ENCODE measurements at places on chromosomes 1 and 21.

DNA sequence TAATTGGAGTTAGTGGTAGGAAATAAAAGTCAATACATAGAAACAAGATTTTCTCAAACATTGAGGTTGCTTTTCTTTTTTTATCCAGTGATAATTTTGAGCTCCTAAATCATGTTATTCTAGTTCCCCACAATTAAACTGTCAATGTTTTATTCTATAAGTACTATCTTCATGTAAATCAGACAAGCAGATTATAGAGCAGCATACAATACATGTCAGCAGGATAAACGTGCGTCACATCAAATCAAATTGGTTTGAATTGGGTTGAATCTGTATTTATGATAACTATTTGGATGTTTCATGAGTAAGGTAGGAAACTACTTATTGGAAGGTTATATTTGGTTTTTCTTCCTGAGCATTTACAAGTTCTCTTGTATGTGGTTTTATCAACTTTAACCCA lies 2028.7 kb downstream of the NCAM2 start:
- DNase-seq = no peak

DNA sequence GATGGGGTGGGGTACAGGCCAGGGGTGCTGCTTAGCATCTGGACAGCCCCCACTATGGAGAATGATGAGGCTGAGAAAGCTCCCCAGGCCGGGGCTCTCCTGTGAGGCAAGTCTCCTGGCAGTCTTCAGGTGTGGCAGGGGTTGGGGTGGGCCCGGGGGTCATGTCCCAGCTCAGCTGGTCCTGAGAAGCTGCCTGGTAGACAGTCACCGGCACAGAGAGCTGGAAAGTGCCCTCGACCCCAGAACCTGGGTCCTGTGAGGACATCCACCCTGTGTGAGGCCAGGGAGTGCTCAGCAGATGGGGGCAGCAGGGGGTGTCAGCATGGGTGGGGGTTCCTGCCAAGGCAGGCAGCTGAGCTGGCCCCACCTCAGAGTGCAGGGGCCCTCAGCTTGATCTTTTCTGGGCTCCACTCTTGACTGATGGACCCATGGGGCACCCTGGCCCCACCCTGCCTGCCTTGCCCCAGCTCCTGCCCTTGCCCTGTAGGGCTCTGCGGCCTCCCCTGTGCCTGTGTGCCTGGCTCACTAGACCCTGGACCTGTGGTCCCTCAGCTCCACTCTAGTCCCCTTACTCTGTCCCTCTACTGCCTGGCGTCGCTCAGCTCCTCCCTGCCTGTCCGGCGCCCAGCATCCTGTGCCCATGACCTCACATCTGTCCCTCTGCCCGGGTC lies 5.8 kb downstream of the IBA57 start:
- DNase-seq = no peak

GRCh38 chr1:234769986-234770795 lies 160.2 kb upstream of the IRF2BP2 start:
- no peak for DNase-seq

DNA sequence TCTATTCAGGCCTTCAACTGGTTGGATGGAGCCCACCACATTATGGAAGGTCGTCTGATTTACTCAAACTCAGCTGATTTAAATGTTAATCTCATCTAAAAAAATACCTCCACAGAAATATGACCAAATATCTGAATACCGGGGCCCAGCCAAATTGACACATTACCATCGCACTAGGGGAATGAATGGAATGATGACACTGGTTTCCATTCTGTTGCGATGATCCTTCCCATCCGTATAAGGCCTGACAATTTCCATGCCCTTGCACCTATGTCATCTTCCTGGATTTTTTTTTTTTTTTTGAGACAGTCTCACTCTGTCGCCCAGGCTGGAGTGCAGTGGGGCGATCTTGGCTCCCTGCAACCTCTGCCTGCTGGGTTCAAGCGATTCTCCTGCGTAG lies 397.5 kb downstream of the KIF26B start:
- no peak for DNase-seq

- DNase-seq = no peak
These were observed 59.7 kb downstream of the BRINP2 start for GRCh38 chr1:177230228-177231016.

- no peak for DNase-seq
These were observed 44.9 kb upstream of the BARHL2 start for GRCh38 chr1:90761781-90762589.

DNA sequence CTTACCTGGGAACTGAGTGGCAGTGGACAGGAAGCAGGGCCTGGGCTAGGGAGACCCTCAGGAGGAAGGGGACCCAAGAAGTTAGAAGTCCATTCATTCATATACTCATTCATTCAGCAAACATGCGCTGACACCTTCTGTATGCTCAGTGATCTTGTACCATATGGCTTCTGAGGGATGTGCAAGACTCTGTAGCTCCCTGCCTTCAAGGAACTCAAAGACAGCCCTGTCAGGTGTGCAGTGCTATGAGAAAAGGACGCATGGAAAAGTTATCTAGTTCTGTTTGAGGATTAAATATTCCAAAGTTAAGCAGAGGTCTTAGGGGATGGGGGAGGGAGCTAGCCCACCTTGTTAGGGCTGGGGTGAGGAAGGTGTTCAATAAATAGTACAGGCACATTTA lies 12.5 kb downstream of the DMAP1 start:
- no peak for DNase-seq

DNA sequence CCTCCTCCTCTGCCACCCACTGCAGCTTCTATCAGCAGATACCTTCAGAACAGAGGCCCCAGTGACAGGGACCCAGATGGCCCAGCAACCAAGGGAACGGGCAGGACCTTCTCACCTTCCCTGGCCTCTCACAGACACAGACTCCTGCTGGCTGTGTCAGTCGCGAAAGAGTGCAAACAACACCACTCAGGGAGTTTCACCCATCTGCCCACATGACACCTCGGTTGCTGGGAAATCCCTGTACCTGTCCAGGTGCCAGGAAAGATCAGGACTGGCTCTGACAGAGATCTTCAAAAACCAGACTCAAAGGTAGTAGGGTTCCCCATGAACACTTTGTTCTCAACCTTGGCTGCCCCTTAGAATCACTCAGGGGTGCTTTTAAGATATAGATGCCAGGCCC lies 83.5 kb upstream of the HIVEP3 start:
- DNase-seq = no peak

- no peak for DNase-seq
These were observed 124.2 kb downstream of the MACF1 start for GRCh38 chr1:39328586-39329121.

DNA sequence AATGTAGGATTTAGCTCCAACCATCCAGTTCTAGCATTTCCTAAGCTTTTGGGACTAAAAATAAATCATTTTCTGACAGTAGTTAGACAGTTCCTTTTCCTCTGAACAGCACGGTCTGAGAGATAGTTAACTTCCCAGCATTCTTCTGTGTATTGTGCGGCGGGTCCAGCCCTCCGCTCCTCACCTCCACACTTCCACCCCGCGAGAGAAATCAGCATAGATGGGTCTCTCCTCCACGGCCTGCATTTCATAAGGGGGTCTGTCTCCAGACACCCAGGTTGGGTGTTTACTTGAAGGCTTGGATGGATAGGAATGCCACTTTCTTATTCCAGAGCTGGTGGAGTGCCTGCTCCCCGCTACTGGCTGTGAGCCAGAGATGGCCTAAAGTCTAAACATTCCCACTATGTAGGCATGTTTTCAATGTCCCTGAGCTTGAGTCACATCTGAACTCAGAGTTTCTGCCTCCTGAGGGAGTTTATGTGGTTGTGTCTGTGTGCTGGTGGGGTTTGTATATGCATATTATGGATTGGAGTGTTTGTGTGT lies 38.0 kb upstream of the PPP2R5A start:
- DNase-seq = no peak

GRCh38 chr1:202836623-202837403 lies 26.1 kb downstream of the PCAT6 start:
- no peak for DNase-seq

GRCh38 chr1:233328142-233328921 lies 808 bp downstream of the MAP3K21 start:
- no peak for DNase-seq

- DNase-seq = no peak
These were observed 122.6 kb downstream of the NTNG1 start for GRCh38 chr1:107263291-107263915.

DNA sequence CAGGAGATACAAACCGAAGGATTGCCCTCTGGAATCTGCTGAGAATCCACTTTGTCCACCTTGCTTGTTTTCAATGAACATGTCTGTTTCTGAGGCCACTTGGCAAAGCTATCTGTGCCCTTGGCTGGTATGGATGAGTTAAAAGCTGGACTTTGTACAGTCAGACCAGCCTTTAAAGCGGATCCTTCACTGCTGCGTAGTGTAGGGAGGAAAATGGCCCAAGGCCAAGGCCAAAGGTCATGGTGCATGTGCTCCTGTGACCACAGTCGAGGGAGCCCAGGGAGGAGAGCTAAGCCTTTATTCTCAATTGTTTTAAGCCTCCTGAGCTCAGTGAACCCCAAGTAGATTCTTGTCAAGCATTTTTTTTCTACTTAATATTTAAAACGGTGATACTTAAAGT lies 37.0 kb downstream of the KCNJ15 start:
- no peak for DNase-seq

DNA sequence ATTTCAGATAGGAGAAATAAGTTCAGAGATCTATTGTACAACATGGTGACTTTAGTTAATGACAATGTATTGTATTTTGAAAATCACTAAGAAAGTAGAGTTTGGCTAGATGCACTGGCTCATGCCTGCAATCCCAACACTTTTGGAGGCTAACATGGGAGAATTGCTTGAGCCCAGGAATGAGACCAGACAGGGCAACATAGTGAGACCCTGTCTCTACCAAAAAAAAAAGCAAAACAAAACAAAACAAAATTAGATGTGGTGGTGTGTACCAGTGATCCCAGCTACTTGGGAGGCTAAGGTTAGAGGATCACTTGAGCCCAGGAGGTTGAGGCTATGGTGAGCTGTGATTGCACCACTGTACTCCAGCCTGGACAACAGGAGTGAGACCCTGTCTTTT lies 27.2 kb downstream of the IVNS1ABP start:
- DNase-seq = no peak

GRCh38 chr1:43419627-43420425 lies 30.1 kb downstream of the SZT2 start:
- DNase-seq = no peak

DNA sequence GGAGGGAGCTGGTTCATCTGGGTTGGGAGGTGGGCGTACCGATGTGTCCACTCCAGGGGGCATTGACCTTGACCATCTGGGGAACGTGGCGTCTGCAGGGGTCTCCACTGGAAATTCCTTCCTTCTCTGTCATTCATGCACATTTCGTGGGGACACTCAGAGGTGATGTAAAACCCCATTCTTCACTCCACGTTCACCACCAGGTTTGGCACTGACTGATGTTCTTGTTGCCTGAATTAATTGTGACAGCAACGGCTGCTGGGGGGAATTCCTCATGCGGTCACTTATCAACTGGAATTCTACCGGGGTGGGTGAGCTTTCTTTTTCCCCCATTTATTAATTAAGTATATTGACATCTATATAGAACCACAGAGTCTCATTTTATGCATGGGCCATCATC lies 18.1 kb upstream of the POFUT2 start:
- no peak for DNase-seq

- DNase-seq = no peak
These were observed 8.8 kb downstream of the NOL9 start for GRCh38 chr1:6545276-6546112.

GRCh38 chr1:119964673-119965363 lies 68.5 kb upstream of the ADAM30 start:
- DNase-seq = no peak

- DNase-seq = no peak
These were observed 89.2 kb downstream of the PLXNA2 start for GRCh38 chr1:208154679-208155642.

GRCh38 chr1:186220067-186220466 lies 155.0 kb downstream of the TPR start:
- no peak for DNase-seq

GRCh38 chr1:94660994-94661393 lies 119.4 kb upstream of the F3 start:
- DNase-seq = no peak

- DNase-seq = no peak
These were observed 51.2 kb upstream of the SEC16B start for GRCh38 chr1:178020968-178021640.

DNA sequence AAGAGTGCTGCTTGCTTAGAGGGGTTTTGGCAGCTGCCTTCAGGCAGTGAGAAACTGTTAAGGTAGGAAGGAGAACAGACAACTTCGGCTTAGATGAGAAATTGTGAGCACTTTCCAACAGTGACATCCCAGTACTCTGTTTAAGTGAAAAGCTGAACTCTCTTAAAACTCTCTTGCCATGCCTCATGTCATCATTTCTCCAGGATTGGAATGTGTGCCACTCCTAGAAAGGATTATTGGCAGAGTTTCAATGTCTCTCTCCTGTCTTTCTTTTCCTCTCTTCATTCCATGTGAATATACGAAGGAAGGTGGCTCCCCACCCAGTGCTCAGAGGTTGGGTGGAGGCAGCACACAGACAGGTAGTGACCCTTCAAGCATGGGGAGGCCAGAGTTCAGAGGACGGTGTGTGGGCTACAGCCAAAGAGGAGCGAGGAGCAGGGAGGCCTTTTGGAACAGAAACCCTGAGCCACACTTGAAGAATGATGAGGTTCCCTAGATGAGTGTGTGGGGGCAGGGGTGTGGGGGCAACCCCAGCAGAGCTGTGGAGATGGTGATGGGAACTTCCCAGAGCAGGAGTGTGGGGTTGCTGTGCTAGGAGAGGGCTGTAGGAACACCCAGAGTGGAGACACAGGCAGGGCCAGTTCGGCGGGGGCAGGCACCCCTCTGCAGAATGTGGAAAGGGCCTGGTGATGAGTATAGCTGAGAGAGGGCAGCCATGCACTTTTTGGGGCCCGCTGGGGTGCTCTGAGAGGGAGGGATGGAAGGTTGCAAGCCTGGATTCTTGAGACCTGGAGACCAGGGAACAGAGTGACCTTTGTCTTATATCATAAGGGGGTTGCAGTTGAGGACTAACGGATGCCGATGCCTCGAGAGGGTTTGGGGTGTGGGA lies 58.8 kb downstream of the GALNT2 start:
- no peak for DNase-seq

DNA sequence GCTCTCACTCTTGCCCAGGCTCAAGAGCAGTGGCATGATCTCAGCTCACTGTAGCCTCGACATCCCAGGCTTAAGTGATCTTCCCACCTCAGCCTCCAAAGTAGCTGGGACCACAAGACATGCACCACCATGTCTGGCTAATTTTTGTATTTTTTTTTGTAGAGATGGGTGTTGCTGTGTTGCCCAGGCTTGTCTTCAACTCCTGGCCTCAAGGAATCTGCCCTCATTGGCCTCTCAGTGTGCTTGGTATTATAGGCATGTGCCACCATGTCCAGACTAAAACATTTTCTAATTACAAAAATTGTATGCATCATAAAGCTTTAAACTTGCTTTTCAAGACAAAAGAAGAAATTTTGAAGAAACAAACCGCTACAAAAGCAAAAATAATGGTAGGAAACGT lies 20.1 kb downstream of the CBR1 start:
- DNase-seq = no peak

Measured in SIG-M5 (cell line).